ENCODE measurements at places on chromosomes 11 and 22.

DNA sequence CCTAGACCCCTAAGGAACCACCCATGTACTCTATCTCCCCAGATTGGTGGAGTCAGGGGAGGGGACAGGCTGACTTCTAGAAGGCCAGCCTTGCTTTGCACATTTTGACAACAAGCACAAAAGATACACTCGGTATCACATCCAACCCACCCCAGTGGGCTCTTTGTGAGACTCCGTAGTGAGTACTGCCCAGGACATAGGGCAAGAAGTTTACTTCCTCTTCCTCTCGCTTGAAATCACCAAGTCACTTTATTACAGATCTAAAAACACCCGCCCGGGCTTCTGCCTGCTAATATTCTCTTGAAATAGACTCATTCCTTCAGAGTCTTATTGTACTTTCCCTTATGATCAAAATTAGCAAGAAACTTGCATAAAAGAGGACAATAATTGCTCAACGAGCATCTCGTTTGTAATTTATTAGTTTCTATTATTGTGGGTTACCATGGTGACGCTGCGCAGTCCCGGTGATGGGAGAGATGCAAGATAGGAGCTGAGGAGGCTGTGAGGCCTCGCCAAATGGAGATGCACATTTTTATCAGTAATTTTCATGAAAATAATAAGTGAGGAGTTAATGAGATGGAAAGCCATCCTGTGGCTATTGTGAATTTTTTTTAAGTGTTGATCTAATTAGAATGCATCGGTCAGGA lies 96.9 kb downstream of the FEZ1 start:
- no peak for DNase-seq

DNA sequence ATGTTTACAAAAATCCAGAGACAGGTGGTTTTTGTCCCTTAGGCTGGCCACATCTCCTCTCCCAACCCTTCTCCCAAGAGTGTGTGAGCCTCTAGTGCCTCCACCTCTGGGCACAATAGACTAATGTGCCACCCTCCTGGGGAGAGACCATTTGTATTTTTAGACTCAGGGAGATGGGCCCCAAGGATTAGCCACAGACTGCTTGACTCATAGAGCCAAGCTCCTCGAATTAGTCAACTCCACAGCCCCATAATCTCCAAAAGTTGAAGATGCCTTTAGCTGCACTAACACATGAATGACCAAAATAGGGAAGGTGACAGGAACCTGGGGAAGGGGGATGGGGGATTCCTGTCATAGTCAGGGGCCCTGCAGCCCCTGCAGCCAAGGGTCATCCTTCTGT lies 53.0 kb upstream of the LRRC32 start:
- no peak for DNase-seq

GRCh38 chr11:107999759-108000455 lies 8.8 kb upstream of the CUL5 start:
- DNase-seq = peak; percentile 66

- peak; percentile 72 for DNase-seq
Measured at GRCh38 chr11:82682003-82682751, 51.5 kb downstream of the FAM181B start.

- no peak for DNase-seq
Measured at GRCh38 chr11:62044639-62045121, 77.2 kb upstream of the FTH1 start.

DNA sequence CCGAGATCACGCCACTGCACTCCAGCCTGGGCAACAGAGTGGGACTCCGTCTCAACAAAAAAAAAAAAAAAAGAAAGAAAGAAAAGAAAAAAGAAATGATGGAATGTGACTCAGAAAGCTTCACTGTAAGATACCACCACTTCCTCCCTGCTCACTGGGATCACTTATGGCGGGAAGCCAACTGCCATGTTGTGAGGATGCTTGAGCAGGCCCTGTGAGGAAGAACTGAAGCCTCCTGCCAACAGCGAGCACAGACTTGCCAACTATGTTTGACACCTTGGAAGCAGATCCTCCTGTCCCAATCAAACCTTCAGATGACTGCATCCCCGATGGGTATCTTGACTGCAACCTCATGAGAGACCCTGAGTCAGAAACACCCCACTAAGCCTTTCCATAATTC lies 8.3 kb downstream of the SEC14L6 start:
- no peak for DNase-seq

GRCh38 chr22:45891021-45891421 lies 85.9 kb downstream of the WNT7B start:
- no peak for DNase-seq

DNA sequence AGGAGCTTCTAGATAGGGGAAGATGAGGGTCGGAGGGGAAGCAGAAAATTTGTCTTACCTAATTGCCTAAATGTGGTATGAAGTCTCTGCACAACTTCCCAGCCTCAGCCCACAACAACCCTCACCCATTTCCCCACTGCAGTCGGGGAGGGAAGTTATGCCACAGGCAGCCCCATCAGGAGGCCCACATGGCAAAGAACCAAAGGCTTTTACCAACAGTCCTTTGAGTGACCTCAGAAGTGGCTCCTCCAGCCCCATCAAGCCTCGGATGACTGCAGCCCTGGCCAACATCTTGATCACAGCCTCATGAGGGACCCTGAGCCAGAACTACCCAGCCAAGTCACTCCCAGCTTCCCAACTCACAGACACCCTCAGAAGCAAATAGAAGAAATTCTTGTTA lies 54.8 kb downstream of the CHST1 start:
- no peak for DNase-seq

- DNase-seq = no peak
Measured at GRCh38 chr11:1854949-1855885, 2.3 kb downstream of the LSP1 start.

DNA sequence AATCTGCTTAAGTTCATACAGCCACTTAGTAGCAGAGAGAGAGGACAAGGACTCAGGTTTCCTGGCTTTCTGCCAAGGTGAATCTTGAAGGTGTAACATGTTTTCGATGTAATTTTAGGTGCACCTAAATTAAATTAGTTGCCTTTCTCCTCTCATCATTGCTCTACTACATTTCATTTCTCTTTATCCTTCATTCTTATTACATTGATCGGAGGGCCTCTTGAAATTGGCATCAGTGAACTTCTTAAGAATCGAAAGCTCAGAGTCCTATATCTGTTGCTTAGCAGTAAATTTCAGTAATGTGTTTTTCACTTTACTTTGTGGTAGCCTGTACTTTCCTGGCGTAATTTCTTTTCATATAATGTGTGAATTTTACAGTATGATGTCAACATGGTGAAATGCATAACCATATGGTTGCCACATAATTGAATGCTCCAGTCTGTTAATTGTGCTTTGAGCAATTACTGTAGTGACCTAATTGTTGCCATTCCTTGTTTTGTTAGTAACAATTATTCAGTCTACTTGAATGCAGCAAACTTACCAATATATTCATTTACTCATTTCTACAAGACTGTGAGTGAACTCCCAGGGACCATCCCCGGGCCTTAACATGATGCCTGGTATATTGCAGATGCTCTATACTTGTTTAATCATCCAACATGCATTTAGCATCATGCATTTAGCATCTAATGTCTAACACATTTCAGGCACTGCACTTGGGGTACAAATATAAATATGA lies 138.1 kb downstream of the MAML2 start:
- no peak for DNase-seq

GRCh38 chr22:21568347-21569075 lies 997 bp downstream of the UBE2L3 start:
- DNase-seq = peak; percentile 18

Data from kidney glomerular epithelial cell (primary cell).